H1 (cell line): ENCODE measurements at places on chromosomes 16 and 17.

- no peak overlapping the region for H3K4me3 ChIP-seq
- no peak overlapping the region for H3K27ac ChIP-seq
- peaks cover 52% of the 10 kb centered on the region for H3K36me3 ChIP-seq
- DNase-seq: no peak
These were observed 7.3 kb downstream of the FLCN start for GRCh38 chr17:17229416-17230384.

GRCh38 chr16:67183-67791 is 5.1 kb downstream of the RHBDF1 start:
- H3K27me3 ChIP-seq: no peaks in the 10 kb centered on the region
- H3K36me3 ChIP-seq: peaks cover 6% of the 10 kb centered on the region; the same call in 1 of the 2 replicates
- H3K4me1 ChIP-seq: peaks cover 6% of the 10 kb centered on the region
- no peak overlapping the region for H3K4me3 ChIP-seq

DNA sequence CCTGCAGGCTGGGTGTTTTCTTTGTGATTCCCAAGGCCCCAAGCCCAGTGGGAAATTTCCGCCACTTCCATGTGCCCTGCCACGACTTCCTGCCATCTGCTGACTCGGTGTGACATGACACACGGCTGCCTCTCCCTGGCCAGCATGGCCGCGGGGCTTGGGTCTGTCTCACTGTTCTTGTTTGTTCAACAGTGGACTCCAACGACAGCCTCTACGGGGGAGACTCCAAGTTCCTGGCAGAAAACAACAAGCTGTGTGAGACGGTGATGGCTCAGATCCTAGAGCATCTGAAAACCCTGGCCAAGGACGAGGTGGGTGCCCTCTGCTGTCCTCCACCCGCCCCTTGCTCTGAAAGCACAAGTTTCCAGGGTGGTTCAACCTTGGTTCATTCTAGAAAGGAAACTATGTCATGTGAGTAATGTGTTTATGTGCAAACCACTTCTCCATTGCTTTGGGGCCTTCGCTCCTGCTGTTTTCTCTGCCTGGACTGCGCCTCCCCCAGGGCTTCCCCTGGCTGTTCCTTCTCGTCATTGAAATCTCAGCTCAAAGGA is 26.8 kb downstream of the KNOP1 start:
- H3K27me3 ChIP-seq: no peaks in the 10 kb centered on the region
- H3K27ac ChIP-seq: no peak overlapping the region
- no peak overlapping the region for H3K4me3 ChIP-seq
- H3K36me3 ChIP-seq: peaks cover 7% of the 10 kb centered on the region

GRCh38 chr16:3058139-3059030 is 7.1 kb upstream of the IL32 start:
- no peaks in the 10 kb centered on the region for H3K27me3 ChIP-seq
- no peak overlapping the region for H3K27ac ChIP-seq
- DNase-seq: no peak
- H3K36me3 ChIP-seq: no peaks in the 10 kb centered on the region

DNA sequence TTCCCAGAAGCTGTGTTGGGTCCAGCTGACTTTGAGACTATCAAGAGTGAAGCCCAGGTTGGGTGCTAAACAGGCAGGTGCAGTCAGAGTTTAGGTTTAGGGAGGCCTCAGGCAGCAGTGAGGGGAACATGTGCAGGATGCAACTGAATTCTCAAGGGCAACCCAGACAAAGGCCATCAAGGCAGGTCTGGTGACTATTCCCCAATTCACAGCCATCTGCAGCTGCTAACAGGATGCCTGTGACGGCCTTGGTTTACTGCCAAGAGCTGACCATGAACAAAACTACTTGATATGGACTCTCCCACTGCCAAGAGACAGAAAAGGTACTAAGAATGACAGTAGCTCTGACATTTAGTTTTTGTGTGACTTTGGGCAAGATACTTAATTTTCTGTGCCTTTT is 45.2 kb upstream of the BCAR1 start:
- H3K27ac ChIP-seq: no peak overlapping the region
- H3K4me1 ChIP-seq: no peaks in the 10 kb centered on the region
- H3K36me3 ChIP-seq: peaks cover 31% of the 10 kb centered on the region
- no peak for DNase-seq
- H3K4me3 ChIP-seq: no peak overlapping the region

DNA sequence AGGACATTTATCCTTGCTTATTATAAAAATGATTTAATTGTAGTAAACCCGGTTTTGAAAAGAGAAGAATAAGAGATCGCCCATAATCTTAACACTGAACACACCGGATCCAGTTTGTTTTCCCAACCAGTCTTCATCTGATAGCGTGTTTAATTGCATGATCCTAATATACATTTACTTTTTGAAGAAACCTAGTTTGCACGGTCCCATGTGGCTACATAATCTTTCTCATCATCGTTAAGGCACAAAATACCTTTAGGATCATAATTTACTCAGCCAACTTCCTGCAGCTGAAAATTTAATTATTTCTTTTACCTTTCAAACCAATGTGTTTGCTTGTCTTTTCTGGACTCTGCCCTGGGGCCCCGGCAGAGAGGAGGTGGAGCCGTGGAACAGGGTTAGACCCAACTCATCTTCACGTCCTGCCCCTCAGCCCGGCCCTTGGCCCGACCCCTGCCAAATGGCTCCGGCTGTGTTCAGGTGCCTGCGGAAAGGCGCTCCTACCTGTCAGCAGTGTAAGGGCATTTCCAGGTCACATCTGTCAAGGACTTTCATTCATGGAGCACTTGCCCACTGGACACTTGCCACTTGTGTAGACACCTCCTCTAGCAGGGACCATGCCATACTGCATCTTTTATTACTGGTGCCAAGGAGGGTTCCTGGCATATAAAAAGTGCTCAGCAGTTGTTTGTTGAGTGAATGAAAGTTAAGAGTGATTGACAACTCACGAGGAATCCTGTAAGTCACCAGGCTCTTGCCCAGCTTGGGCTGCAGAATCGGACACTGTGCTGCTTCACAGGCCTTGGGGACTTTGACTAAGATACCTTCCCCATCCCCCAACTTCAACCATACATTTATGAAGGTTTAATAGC is 28.6 kb downstream of the SMARCE1 start:
- H3K4me3 ChIP-seq: no peak overlapping the region
- no peaks in the 10 kb centered on the region for H3K27me3 ChIP-seq
- H3K4me1 ChIP-seq: no peaks in the 10 kb centered on the region
- no peak for DNase-seq
